NCI-H1048 (cell line): ENCODE measurements at places on chromosomes 11 and 22.

DNA sequence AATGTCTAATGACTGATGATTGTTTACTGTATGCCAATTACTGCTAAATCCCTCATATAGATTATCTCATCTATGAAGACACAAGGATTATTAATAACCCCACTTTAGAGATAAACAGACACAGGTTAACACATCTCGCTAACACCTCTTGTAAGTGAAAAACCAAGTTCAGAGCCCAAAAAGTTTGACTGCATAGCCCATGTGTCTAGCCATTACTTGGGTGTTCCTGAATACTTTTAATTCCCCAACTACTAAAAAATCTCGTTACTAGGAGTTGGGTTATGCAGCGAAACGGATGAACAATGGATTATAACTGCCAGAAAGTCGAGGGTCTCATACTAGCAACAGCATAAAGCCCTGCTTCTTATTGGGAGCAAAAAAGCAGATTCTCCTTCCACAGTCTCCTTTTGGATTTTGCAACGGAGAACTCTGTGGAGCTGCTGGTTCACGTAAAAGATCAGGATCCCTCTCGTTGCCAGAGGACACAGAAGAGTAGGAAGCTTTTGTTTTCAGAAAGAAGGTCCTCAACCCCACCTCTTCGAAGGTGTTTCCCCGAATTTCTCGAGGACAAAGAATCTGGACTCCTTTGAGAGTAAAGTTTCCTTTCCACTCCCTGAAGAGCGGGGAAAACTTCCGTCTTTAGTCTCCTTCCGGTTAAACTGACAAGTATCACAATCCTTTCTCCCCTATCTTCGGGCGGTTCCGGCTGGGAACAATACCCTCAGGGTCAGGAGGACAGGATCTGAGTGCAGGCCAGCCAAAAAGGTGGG is 979 bp downstream of the ZBED5 start:
- no peak for DNase-seq

DNA sequence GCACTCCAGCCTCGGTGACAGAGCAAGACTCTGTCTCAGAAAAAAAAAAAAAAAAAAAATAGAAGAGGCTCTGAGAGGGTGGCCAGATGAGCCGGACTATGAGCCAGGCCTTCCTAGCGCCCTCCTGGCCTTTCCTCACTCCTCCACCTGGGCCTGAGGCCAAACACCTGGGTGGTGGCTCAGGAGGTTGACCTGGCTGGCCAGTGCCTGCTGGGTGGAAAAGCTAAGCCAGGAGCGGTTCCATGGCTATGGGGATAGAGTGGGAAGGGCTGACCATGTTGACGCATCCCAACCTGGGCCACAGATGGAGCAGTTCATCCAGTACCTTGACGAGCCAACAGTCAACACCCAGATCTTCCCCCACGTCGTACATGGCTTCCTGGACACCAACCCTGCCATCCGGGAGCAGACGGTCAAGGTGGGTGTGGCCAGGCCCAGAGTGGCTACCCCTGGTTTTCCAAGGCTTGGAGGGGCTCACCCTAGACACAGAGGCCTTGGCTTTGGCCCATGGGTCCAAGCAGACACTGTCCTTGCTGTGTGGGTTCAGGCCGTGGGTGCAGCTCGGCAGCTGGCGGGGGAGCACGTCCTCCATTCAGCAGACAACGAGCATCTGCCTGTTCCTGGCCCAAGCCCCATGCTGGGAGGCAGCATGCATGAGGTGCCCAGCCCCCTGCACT is 7.6 kb downstream of the SCYL1 start:
- DNase-seq, result no peak

DNA sequence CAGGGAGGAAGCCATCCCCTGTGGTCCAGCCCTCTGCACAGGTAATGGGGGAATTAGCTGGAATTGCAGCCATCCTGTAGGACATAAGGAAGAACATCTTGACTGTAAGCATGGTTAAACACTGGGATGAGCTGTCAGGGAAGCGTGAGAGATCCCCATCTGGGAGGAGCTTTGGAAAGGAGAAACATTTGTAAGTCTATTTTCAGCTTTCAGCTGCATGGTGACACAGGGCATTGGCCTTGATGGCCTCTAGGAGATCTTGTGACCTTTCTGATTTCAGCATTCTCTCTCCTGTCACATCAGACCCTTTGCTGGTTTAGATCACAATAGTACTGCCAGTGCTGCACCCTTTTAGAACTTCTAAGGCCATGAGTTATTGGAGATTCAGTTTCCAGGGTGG is 47.1 kb downstream of the BCR start:
- DNase-seq, result no peak

DNA sequence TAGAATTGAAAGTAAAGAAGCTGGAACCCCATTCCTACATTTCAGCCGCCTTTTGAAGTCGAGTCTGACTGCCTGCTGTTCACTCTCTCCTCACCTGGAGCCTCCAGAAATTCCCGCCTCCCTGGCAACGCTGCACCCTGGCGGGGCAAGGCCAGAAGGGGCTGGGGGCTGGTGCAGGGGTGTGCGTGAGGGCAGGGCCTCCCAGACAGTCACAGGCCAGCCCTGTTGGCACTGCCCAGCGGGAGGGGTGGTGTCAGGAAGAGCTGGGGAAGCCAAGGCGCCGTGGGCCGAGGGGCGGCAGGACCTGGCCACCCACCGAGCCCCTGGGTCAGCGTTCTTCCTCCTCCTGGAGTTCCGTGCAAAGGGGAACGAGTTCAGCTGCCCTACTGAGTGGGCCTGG is 123.2 kb downstream of the KCNQ1OT1 start:
- no peak for DNase-seq

DNA sequence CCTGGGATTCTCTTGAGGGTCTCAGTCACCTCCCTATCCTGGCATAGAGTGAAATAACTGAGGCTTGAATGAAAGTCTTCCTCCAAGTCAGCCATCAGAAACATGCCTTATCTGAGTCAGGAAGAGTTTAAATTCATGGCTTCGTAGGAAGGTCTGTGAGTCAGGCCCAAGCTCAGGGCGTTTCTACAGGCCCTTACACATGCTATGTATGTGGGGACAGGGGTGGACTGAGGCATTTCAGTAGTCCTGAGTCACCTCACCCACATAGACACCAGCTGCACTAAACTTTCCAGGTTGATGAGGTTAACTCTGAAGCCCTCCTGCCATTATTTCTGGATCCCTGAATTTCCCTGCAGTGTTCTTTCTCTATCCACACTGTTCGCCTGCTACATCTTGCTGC is 134.6 kb upstream of the RCN1 start:
- DNase-seq, result no peak

GRCh38 chr11:97908354-97908753 is 1112.4 kb upstream of the CNTN5 start:
- DNase-seq, result no peak

DNA sequence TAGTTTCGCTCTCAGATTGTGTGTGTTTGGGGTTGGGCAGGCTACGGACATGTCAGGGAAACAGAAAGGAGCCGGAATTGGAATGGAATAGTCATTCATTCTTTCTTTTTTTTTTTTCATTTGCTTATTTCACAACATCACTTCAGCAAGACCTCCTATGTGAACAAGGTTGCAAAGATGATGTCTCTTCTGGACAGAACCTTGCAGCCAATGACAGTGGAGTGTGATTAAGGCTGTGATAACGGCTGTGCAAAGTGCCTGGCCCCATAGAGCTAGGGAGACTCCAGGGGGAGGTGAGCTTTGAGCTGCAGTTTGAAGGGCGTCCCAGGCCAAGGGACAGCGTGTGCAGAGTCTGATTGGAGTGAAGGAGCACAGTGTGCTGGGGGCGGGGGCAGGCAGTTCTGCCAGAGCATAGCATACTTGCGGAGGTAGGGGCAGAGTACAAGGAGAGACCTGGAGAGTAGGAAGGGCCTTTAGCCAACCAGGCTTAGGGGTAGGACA is 3.4 kb downstream of the TIGD3 start:
- DNase-seq, result no peak

DNA sequence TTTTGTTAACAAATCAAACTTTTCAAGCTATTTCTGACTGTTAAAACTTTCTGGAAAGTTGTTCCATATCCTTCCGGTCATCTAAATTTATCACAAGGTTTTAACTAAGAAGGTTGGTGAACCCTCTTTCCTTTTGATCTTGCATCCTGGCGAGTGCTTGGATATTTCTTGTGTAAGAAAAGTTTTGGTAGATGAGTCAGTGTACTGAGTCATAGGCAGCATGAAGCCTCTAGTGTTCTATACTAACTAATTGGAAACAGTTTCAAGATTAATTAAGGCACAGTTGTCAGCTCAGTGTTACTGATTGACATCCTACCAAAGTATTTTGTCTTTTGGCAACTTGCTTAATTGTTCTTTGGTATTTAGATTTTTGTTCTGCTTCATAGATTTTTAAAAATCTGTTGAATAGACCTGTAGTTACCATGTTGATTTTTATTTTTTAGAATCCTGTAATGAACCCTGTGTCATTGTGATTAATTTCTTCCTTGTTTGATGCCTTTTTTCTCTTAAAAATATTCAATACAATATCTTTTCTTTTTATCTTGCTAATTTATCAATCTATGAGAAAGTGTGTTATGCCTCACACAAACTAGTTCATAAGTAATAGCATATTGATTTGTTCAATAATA is 38.0 kb downstream of the METTL15 start:
- no peak for DNase-seq

- DNase-seq, result no peak
Observed at GRCh38 chr11:45285930-45286632, at the start of gene SYT13. TSS of gene SYT13 (minus strand) at chr11:45286341. CDS start at chr11:45286207, 134 bp downstream.

- no peak for DNase-seq
Observed at GRCh38 chr11:32892355-32893092, at the start of gene QSER1. TSS of gene QSER1 (plus strand) at chr11:32892811. CDS start at chr11:32893126, 315 bp downstream.

DNA sequence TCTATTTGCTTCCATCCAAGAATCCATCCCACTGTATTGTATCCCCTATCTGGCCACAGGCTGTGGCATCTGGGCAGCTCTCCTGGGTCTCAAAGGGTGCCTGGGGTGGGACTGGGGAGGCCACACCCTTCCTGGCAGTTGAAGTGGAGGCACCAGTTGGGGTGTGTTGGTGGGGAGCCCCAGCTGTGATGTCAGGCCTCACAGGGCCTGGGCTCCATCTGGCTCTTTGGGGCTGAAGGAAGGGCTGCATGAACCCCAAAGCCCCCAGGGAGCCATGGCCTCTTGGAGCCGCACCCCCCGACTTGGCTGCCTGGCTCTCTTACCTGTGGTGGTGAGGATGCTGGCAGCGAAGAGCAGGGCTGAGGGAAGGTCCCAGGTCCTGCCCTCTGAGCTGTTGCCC is 469 bp downstream of the KCNK7 start:
- no peak for DNase-seq

DNA sequence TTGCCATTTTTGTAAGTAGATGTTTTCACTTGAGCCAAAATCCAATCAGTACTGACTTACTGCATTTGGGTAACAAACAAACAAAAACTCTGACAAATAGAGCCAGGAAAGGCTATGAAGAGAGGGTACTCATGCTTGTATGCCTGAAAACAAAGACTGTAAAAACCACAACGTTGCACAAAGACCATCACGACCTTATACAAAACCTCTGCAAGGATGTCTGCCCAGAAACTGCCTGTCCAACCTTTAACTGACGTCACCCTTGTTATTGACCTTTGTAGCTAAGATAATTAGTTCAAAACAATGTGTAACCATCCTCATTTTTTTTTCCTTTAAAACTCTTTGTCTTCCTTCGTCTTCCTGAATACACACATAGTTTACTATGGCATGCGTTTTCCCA is 804 bp upstream of the CREBZF start:
- DNase-seq, result no peak

GRCh38 chr11:70068345-70068744 is 9.8 kb upstream of the ANO1 start:
- no peak for DNase-seq

DNA sequence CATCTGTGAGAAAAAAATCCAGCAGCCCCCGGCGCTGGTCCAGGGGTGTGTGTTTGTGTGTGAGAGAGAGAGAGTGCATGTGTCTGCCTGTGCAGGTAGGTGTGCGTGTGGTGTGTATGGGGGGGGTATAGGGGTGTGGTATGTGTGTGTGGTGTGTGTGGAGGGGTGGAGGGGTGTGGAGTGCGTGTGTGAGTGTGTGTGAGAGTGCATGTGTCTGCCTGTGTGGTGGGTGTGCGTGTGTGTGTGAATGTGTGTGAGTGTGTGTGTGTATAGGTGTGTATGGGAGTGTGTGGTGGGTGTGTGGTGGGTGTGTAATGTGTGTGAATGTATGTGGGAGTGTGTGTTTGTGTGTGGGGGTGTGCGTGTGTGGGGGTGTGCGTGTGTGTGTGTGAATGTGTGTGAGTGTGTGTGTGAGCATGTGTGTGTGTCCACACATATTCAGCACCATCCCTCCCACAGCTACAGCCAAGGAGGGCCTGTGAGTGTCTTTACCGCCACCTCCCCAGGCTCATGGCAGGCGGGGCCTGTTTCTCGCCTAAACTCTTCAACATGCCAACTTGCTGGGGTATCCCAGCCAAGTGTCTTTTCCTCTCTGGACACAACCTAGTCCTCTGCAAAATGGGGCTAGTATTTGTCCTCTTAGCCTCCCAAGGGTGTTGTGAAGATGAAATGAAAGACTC is 11.9 kb downstream of the LMO1 start:
- DNase-seq, result no peak
